ENCODE measurements at places on chromosomes 16 and 17.

- DNase-seq, result no peak
These were observed 4.6 kb upstream of the ETV4 start for GRCh38 chr17:43550754-43551153.

- DNase-seq, result no peak
These were observed 28.5 kb downstream of the DYNLL2 start for GRCh38 chr17:58111676-58112075.

- no peak for DNase-seq
These were observed 41.1 kb upstream of the CDH13 start for GRCh38 chr16:82585675-82586074.

GRCh38 chr17:54662978-54663876, 237.4 kb upstream of the TOM1L1 start:
- DNase-seq, result no peak

DNA sequence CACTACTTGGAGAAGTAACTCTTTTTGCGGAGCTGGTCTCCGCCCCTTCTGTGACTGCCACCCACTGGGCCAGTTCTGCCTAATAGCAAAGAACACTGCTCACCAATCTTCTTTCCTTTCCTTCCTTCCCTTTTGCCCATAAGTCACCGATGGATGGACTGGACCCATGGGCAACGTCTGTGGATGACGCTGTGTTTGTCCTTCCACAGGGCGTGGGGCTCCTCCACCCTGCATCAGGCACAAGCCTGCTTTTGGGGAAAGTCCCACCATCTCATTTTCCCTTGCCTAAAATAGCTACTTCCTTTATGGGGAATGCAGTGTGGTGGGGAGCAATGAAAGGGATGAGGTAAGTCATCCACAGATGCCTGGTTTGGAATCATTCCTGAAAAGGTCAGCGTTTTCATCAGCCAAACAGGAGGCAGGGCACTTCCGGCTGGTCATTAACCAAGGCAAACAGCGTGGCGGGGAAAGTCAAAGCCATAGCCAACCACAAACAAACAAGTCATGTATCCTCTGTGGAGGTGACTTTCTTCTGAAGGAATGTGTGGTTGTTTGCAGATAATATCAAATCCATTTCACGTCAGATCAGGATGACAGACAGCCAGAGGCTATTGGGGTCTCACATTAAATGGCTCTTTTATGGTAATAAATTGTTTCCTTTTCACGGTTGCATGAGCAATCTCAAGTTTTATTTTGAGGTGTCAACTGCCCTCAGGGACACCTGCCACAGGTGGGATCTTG, 30.7 kb upstream of the MED9 start:
- no peak for DNase-seq

GRCh38 chr16:84932681-84933080, 78.7 kb downstream of the ZDHHC7 start:
- no peak for DNase-seq

DNA sequence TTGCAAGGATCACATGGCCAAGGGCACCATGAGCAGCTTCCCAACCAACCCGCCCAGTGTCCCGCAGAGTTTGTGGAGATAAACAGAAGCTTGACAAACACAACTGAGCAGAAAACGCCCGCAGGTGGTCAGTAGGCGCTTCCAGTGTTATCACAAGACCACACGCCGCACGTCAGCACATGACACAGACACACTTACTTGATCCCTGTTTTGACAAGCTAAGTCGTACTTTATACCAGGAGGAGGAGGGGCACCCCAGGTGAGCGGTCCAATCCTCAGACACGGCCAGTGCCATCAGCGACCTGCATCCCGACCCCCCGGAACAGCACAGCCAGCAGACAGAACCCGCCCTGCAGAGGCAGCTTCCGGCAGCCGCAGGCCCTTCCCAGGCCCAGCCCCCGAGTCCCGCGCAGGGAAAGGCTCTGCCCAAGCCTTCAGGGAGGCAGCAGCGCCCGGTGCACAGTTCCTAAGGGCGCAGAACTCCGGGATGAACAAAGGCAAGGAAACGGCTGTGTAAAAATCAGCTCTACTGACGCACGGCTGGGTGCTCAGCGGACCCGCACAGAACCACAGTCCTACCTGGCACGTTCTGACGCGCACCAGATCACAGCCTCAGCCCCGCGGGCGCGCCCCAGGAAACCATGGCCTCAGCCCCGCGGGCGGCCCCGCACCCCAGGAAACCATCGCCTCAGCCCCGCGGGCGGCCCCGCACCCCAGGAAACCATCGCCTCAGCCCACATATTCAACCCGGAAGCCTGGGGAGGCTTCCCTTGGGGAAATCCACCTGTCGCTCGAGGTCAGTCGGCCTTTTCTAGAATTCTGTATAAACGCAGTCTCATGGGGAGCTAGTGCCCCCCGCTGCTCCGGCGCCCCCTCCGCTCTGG, 27.8 kb downstream of the AXIN1 start:
- DNase-seq, result no peak

DNA sequence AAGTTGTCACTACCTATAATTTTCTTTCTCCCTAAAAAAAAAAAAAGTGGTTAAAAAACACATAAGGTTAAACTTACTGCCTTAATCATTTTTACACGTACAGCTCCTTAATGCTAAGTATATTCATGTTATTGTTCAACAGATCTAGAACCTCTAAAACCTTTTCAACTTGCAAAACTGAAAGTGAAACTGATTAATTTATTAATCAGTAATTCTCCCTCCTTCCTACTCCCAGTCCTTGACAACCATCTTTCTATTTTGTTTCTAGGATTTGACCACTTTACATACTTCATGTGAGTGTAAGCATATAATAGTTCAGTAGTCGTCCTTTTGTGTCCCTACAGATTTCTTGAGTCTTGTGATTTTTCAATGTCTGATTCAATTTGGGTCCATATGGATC, 251.4 kb upstream of the KIF2B start:
- no peak for DNase-seq

DNA sequence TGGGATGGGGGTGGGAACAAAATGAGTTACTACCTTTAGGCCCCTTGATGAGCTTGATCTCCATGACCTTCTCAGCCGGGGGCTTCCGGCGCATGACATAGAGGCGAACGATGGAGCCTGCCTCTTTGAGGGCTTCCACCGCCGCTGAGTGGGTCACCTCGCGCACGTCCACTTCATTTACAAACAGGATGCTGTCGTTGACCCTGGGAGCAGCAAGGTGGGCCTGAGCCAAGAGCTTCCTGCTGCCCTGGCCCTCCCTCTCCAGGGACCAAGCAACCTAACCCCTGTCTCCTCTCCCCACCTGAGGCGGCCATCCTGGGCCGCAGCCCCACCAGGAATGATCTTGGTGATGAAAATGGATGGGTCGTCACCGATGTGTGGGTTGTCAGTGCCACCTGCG, 16.2 kb downstream of the DLG4 start:
- DNase-seq, result no peak
